RKO (cell line): ENCODE measurements at places on chromosomes 13 and 19.

DNA sequence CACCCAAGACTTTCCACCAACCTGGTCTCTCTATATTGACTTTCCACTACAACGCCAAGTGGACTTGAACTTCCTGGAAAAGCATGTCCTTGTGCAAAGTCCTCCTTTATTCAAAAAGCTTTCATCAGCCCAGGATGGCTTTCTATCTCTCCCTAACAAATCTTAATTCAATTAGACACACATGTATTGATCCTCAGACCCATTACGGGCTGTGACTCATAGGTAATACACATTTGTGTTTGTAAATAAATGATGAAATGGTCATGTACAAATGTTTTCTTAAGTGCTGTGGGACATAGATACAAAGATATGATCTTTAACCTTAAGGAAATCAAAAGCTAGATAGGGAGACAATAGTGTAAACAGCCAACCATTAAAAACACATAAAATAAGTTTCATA is 1189.7 kb downstream of the EFNB2 start:
- no peak for DNase-seq

DNA sequence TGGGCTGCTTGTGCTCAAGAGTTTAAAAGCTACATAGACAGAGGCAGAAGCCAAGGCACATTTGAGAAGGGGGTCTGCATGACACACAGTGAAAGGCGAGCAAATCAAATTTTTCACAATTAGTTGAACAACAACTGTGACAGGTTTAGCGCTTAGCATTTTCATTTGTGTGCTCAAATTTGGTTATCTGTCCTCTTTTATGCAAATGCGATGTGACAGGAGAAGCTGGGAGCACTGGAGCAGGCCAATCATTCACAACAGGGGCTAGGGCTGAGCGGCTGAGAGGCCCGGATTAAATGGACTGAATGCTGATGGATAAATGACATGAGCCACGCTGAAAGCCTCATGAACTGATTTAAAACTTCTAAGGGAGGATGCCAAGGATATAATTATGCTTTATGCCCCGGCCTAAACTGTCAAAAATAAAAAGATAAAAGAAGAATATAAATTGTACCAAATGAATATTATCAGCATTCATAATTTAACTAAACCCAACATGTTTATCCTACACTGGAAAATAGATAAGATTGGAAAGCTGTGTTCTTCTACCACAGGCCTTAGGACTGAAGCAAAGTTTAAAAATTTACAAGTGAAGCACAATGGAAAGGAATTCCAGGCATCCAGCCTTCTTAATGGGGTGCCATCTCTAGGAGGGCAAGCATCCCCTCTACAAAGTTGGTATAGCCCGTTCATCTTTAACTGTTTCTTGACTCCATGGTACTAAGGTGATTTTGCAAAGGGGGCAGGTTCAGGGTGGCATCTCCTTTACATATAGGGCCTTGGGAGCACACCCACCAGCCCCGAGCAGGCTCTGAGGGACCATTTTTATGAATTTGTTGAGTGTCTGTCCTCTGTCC is 117.9 kb downstream of the RBM26 start:
- DNase-seq: no peak

GRCh38 chr13:73162912-73163911 is 104.4 kb downstream of the KLF5 start:
- no peak for DNase-seq

- DNase-seq: no peak
Observed at GRCh38 chr13:81381560-81381959, 1040.6 kb upstream of the SPRY2 start.

DNA sequence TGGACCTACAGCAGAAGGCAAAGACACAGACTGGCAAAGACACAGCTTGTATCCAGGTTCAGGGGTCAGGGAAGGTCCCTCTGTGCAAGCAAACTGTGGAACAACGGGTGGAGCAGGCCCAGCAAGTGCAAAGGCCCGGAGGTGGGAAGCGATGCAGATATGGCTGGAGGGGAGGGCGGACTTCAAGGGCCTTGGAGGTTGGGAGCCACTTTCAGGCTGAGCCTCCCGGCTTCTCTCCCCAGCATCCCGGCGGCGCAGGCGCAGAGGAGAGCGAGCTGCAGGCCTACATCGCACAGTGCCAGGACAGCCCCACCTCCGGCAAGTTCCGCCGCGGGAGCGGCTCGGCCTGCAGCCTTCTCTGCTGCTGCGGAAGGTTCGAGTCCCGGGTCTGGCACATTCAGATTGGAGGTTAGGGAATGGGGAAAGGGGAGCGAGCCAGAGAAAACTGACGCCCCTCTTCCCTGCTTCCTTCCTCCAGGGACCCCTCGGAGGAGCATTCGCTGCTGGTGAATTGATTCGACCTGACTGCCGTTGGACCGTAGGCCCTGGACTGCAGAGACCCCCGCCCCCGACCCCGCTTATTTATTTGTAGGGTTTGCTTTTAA is 2.1 kb upstream of the PNPLA6 start:
- no peak for DNase-seq

GRCh38 chr19:10706990-10707389 is 5.8 kb downstream of the QTRT1 start:
- DNase-seq: no peak
